Fibroblast of lung (primary cell): ENCODE measurements at places on chromosomes 2 and 18. TPM values are rescaled to one million over a fixed set of nuclear protein-coding genes. Genes with fewer than 3 reads are reported as not detected.

NT5C1B gene
- not detected in 2 replicates for polyA plus RNA-seq

IFT172 gene
- 10.9 and 11.2 TPM in 2 replicates for polyA plus RNA-seq

ZSWIM2 gene
- polyA plus RNA-seq = 0.08 and 0.15 TPM in 2 replicates

ABHD1 gene
- polyA plus RNA-seq = 0.08 and 0.10 TPM in 2 replicates

ADD2 gene
- polyA plus RNA-seq = 0.22 and 2.5 TPM in 2 replicates

KCNJ13 gene
- polyA plus RNA-seq = not detected in 2 replicates

- H3K27me3 ChIP-seq = no peaks in the 10 kb centered on the region
- peak overlapping the region; percentile 99 for H3K27ac ChIP-seq
- H3K4me1 ChIP-seq = peaks cover 30% of the 10 kb centered on the region
- peak; percentile 77 for DNase-seq
Observed at GRCh38 chr2:231612109-231612455, 19.4 kb downstream of the TEX44 start.

DNA sequence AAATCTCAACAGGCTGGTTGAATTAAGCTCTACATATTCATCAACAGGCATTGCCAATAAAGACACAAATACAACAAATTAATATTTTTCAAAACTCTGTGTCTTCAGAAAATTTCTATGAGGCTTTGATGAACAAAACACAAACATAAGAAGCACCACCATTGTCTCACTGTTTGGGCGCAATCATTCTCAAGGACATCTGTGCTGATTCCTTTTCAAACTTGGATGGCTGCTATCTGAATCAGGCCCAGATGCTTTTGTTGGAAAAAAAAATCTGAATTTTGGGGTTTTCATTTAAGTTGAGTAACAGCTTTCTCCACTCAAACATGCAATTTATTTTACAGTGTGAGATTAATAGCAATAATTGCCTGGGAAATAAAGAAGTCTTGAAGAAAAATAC, 173.8 kb downstream of the NRXN1 start:
- no peak overlapping the region for H3K27ac ChIP-seq
- no peak overlapping the region for H3K4me3 ChIP-seq
- H3K4me1 ChIP-seq = no peaks in the 10 kb centered on the region
- H3K36me3 ChIP-seq = no peaks in the 10 kb centered on the region
- no peak for DNase-seq

DNA sequence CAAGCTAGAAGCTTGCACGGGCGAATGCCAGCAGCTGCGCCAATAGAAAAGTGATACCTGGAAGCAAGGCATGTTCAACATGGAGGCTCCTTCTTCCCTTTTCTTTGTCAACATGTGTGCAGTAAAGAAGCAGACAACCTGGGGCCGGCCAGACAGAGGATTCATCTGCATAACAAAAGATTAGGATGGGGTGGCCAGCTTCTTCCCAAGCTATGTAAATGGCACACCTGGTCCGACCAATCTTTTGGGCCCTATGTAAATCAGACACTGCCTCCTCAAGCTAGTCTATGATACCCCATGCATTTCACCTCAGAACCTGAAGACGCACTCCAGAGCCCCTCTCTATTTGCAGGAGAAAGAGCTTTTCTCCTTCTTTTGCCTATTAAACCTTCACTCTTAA, 66.4 kb upstream of the TGFA start:
- no peaks in the 10 kb centered on the region for H3K36me3 ChIP-seq
- DNase-seq = no peak
- no peaks in the 10 kb centered on the region for H3K27me3 ChIP-seq
- no peak overlapping the region for H3K27ac ChIP-seq
- H3K4me3 ChIP-seq = no peak overlapping the region
- H3K4me1 ChIP-seq = no peaks in the 10 kb centered on the region

DNA sequence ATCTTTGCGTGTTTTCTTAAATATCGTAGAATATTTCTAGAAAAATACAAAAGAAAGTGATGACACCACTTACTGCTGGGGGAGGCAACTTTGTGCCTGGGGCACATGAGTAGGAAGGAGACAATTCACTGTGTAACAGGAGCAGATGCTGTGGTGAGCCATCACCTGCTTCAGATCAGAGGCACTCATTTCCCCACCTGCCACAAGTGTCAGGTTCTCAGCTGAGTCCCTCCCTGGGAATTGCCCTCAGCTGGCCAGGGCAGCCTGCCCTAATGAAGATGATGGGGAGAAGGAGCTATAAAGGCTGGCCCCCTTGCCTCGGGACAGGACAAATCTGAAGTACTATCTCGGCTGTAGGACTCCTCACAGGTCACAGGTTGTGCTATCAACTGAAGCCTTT, 322.8 kb downstream of the STK39 start:
- no peaks in the 10 kb centered on the region for H3K4me1 ChIP-seq
- no peak overlapping the region for H3K27ac ChIP-seq

- H3K27ac ChIP-seq = no peak overlapping the region
- peak; percentile 86 for DNase-seq
- H3K4me1 ChIP-seq = no peaks in the 10 kb centered on the region
- H3K36me3 ChIP-seq = no peaks in the 10 kb centered on the region
- no peak overlapping the region for H3K4me3 ChIP-seq
Observed at GRCh38 chr2:230018153-230018552, 50.6 kb downstream of the SLC16A14 start.

- H3K4me1 ChIP-seq = peaks cover 2% of the 10 kb centered on the region
- no peak overlapping the region for H3K4me3 ChIP-seq
- DNase-seq = no peak
- no peaks in the 10 kb centered on the region for H3K27me3 ChIP-seq
Observed at GRCh38 chr2:43743706-43744105, 30.1 kb upstream of the DYNC2LI1 start.

GRCh38 chr2:234395891-234396420, 100.9 kb downstream of the ARL4C start:
- H3K27ac ChIP-seq = no peak overlapping the region
- H3K4me1 ChIP-seq = no peaks in the 10 kb centered on the region

GRCh38 chr18:2893676-2894075, 46.9 kb downstream of the EMILIN2 start:
- H3K36me3 ChIP-seq = no peaks in the 10 kb centered on the region
- no peak overlapping the region for H3K27ac ChIP-seq
- no peak overlapping the region for H3K4me3 ChIP-seq
- no peak for DNase-seq

DNA sequence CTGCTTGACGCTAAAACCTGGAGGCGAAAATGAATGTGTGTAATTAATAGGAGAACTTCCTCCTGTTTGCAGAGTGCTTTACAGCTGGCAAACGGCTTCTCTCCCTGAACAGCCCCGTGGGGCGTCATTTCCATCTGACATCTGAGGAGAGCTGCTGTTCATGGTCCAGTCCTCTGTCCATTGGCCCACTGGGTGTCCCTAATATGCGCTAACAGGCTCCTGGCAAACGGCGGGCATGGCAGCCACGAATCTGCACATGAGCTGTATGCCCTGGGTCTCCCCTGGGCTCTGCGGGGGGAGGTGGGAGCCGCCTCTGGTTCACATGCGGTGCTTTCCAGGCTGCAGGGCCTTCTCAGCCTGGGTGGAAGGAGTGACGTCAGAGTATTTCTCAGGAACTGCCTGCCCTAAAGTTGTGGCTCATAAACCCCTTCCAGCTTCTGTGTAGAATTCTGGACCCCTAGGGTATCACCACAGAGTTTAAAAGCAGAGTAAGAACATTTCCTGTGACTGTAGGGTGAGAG, 73.2 kb downstream of the LRRFIP1 start:
- peaks cover 47% of the 10 kb centered on the region for H3K4me1 ChIP-seq
- H3K27me3 ChIP-seq = no peaks in the 10 kb centered on the region
- H3K36me3 ChIP-seq = peaks cover 2% of the 10 kb centered on the region
- H3K4me3 ChIP-seq = no peak overlapping the region

DNA sequence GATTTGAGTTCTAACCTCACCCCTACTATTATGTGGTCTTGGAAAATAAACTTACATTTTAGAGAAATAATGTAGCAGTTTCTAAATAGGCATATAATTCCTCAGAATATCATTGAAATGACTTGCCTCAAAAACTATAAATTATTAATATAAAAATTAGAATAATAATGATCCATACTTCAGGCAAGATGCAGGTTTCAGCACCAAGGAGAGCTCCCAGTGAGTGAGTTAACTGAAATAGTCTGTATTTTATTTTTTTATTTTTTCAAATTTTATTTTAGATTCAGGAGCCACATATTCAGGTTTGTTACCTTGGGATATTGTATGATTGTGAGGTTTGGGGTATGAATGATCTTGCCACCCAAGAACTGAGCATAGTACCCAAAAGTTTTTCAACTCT, 472.2 kb upstream of the DCC start:
- no peak overlapping the region for H3K4me3 ChIP-seq
- H3K27ac ChIP-seq = no peak overlapping the region
- no peaks in the 10 kb centered on the region for H3K36me3 ChIP-seq
- H3K4me1 ChIP-seq = no peaks in the 10 kb centered on the region

DNA sequence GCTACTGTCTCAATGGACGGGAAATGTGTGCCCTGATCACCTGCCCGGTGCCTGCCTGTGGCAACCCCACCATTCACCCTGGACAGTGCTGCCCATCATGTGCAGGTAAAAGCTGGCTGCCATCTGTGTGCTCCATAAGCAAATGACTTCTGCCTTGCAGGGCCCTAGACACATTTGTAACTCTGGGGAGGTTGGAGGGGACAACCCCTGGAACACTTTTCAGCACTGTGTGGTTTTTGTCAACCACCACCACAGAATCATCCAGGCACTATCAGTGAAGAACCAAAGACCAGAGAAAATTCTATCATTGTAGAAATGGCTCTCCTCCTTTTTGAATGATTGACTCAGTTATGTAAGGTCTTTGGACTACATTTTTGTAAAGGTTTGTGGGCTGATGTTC, 84.3 kb downstream of the FEZ2 start:
- peaks cover 6% of the 10 kb centered on the region for H3K4me1 ChIP-seq
- H3K27me3 ChIP-seq = no peaks in the 10 kb centered on the region
- peaks cover 26% of the 10 kb centered on the region for H3K36me3 ChIP-seq
- no peak overlapping the region for H3K4me3 ChIP-seq
- no peak for DNase-seq

GRCh38 chr18:60064271-60064670, 164.5 kb downstream of the PMAIP1 start:
- H3K4me1 ChIP-seq = no peaks in the 10 kb centered on the region
- no peak overlapping the region for H3K4me3 ChIP-seq
- H3K27me3 ChIP-seq = no peaks in the 10 kb centered on the region
- DNase-seq = no peak
- no peaks in the 10 kb centered on the region for H3K36me3 ChIP-seq

- no peak for DNase-seq
- H3K27me3 ChIP-seq = no peaks in the 10 kb centered on the region
- peaks cover 4% of the 10 kb centered on the region for H3K4me1 ChIP-seq
- no peak overlapping the region for H3K4me3 ChIP-seq
- H3K27ac ChIP-seq = no peak overlapping the region
Observed at GRCh38 chr2:128726236-128726635, 407.6 kb upstream of the HS6ST1 start.

GRCh38 chr2:56505885-56506284, 322.1 kb downstream of the CCDC85A start:
- no peak overlapping the region for H3K4me3 ChIP-seq
- H3K4me1 ChIP-seq = no peaks in the 10 kb centered on the region
- H3K36me3 ChIP-seq = no peaks in the 10 kb centered on the region
- DNase-seq = no peak
- H3K27me3 ChIP-seq = no peaks in the 10 kb centered on the region
- no peak overlapping the region for H3K27ac ChIP-seq

GRCh38 chr2:85655961-85656417, 12.0 kb downstream of the SFTPB start:
- H3K27ac ChIP-seq = peak overlapping the region; percentile 59
- H3K36me3 ChIP-seq = peaks cover 3% of the 10 kb centered on the region
- DNase-seq = no peak
- H3K27me3 ChIP-seq = no peaks in the 10 kb centered on the region

DNA sequence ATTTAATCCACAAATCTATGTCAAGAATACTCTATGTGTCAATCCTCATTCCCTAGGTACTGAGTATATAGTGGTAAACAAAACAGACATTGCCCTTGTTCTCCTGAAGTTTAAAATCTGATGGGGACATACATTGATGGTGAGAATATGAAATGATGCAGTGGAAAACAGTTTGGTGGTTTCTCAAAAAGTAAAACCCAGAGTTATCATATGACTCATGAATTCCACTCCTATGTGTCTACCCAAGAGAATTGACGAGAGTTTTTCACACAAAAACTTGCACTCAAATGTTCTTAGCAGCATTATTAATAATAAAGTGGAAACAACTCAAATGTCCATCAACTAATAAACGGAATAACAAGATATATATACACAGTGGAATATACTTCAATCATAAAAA, 586.7 kb downstream of the CCDC85A start:
- DNase-seq = peak; percentile 67
- no peaks in the 10 kb centered on the region for H3K36me3 ChIP-seq
- H3K4me3 ChIP-seq = no peak overlapping the region
- no peaks in the 10 kb centered on the region for H3K4me1 ChIP-seq

DNA sequence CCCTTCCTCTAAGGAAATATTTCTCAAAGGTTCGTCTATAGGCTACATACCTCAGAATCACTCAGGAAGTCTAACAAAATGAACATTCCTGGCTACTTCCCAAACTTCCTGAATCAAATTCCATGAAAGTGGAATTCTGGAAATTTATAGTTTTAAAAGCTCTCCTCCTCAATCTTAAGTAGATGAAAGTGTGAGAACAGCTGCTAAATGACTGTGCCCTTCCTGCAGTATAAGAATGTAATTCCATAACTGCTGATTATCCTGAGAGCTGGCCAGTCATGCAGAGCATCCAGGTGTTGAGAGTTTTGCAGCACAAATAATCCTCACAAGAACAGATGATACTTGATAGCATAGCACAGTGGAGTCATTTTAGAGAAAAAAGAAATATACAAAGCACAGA, 265.0 kb downstream of the KCNJ3 start:
- H3K27me3 ChIP-seq = no peaks in the 10 kb centered on the region
- H3K4me1 ChIP-seq = no peaks in the 10 kb centered on the region
- no peaks in the 10 kb centered on the region for H3K36me3 ChIP-seq

- no peak overlapping the region for H3K4me3 ChIP-seq
- H3K4me1 ChIP-seq = no peaks in the 10 kb centered on the region
- no peak overlapping the region for H3K27ac ChIP-seq
- DNase-seq = no peak
- no peaks in the 10 kb centered on the region for H3K36me3 ChIP-seq
Observed at GRCh38 chr2:154143105-154143504, 271.4 kb downstream of the GALNT13 start.
